Right ventricle myocardium inferior (tissue), 1 donor: ENCODE measurements at places on chromosomes 4 and X.

DNA sequence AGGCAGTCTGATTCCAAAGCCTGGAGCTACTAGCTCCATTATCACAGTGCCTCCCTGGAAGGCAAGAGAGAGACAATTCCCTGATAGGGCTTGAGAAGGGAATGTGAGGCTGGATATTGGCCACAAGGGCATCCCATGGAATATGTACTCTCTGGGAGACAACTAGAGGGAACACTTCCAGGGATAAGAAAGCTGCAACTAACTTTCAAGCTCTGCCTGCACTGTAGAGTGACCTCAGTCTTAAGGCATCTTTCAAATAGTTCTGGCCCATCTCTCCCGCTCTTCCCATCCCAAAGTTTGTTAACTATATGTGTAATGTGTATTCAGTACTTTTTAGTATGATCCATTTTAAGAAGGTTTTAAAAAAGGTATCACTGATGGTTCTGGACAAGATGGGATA, 13.1 kb upstream of the RNF212 start:
- DNase-seq = no peak

DNA sequence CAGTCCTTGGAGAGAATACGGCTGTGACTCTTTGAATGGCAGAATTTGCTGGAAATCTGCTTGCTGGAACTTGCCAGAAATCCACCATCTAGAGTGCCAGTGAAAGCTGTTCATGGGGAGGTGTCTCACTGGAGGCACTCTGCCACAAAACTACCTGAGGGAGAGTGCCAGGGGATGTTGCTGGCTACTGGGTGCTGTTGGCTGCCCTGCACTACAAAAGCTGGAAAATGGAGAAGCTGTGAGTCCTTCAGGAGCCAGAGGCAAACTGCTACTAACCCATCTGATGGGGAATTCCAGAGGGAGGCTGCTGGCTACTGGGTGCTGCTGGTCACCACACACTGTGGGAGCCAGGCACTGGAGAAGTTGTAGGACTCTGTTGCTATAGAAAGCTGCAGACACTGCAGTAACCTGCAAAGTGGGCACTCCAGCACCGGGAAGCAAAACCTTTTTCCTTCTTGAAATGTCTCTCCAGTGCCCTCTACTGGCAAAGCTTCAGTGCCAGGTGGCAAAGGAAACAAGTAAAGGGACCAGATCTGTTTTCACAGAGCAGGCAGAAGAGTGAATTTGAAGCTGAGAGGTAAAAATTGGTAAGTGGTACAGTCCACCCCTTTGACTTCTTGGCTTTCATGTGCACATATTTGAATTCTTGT, 47.8 kb upstream of the HSD17B10 start:
- no peak for DNase-seq

DNA sequence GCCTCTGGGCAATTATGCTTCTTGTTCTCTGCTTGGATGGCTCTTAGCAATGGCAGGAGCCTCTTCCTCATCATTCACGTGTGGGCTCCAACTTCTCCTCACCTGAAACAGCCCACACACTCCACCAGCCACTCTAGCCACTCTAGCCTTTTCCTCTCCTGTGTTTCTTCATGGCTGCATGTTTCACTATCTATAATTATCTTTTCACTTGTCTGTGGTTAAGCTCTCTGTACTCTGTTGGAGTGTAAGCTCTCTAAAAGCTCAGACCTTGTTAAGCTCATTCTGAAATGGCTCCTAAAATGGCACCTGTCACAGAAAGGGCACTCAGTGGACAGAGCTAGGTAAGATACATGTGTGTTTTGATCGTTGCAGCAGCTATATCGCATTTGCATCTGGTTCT, 80.0 kb downstream of the SH3KBP1 start:
- DNase-seq = no peak

DNA sequence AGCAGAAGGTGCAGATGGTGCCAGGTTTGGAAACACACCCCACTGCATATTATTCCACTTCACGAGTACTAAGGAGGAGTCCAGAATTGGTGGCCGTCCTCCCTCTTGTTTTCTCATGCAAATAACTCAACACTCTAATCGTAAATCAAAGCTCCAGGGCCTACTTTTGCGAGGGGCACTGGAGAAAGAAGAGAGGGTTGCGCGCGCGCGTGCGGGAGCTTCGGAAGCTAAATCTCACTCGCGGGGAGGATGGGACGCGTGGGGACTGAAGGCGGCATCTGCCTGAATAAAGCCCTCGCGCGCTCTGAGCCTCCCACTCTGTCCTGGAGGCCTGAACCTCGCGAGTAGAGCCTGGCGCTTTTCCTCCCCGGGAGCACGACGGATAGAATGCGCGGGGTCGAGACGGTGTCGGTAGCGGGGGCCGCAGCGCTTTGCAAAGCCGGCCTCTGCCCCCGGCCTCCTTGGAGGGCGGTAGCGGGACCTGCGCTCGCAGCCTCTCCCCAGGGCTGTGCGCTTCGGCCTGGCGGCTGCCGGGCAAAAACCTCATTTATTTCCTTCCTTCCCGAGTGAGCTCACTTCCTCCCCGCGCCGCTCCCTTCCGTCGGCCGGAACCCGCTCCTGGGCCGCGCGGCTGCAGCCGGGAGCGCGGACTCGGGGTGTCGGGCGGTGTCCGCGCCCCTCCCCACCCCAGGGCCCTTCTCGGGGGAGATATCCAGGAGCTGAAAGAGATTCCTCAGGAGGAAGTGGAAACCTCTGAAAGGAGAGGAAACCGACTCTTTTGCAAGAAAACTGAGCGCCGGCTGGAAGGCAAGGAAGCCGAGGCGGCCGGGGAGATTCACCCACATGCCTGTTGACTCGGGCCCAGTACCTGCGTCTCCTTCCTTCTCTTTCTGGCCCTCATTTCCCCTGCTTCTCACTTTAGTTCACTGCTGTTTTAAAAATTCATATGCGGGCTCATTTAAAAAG, 20.7 kb downstream of the HAND2 start:
- peak; percentile 80 for DNase-seq

- no peak for DNase-seq
Measured at GRCh38 chr4:96845819-96846218, 1005.9 kb downstream of the PDHA2 start.

- no peak for DNase-seq
Measured at GRCh38 chr4:48137846-48138245, 3.8 kb upstream of the TXK start.

DNA sequence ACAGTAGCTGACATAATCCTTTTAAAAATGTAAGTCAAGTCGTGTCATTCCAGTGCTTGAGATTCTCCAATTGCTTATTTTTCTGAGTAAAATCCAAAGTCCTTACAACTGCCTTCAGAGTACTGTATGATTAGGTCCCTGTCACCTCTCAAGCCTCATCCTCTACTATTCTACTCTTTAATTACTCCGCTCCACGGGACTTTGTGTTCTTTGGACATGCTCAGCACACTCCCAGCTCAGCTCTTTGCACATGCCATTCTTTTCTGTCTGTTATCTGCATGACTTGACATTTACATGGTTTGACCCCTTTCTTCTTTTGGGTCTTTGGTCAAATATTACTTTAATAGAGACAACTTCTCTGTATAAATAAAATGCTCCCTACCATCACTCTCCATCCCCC, 15.1 kb downstream of the FAM47E start:
- DNase-seq = no peak

DNA sequence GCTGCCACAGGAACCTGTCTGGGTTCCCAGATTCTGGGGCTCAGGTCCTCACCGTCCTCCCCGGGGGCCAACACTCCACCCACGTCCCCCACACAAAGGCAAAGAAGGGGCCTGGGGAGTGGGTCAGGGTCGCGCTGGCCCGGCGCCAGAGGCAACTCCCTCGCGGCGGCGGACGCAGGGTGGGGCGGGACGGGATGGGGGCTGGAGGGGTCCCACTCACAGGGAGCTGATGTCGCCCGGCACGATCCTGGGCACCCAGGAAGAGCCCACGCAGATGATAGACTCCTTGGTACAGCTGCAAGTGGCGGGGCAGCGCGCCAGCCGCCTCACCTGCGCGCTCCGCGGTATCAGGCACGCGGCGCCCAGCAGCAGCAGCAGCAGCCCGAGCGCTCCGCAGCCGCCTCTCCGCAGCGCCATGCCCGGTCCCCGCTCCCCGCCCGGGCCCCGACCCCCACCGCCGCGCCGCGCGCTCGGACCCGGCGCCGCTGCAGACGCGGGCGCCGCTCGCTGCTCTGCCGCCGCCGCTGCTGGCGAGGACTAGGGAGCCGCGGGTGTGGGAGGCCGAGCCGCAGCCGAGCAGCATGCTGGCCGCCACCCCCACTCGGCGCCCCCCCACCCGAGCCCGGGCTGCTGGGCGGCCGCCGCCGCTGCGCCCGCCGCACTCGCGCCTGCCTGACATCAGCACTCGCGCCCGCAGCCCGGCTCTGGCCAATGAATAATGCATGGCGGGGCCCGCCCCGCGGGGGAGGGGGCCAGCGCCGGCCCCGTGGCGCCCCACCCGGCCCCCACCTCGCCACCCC, at the start of gene LGI2:
Gene LGI2 (minus strand): TSS at position 670 of the 800 bp plus-strand sequence. CDS start 253 bp downstream, at position 417.
- DNase-seq = peak; percentile 73

GRCh38 chr4:26821677-26822503, 38.8 kb upstream of the STIM2 start:
- DNase-seq = no peak

GRCh38 chr4:159079074-159079473, 23.8 kb upstream of the RAPGEF2 start:
- no peak for DNase-seq

- no peak for DNase-seq
Measured at GRCh38 chr4:142596121-142596520, 250.0 kb downstream of the INPP4B start.

GRCh38 chr4:80142394-80143306, 54.7 kb upstream of the PRDM8 start:
- DNase-seq = no peak

- no peak for DNase-seq
Measured at GRCh38 chr4:183591301-183591700, 67.7 kb downstream of the RWDD4 start.

DNA sequence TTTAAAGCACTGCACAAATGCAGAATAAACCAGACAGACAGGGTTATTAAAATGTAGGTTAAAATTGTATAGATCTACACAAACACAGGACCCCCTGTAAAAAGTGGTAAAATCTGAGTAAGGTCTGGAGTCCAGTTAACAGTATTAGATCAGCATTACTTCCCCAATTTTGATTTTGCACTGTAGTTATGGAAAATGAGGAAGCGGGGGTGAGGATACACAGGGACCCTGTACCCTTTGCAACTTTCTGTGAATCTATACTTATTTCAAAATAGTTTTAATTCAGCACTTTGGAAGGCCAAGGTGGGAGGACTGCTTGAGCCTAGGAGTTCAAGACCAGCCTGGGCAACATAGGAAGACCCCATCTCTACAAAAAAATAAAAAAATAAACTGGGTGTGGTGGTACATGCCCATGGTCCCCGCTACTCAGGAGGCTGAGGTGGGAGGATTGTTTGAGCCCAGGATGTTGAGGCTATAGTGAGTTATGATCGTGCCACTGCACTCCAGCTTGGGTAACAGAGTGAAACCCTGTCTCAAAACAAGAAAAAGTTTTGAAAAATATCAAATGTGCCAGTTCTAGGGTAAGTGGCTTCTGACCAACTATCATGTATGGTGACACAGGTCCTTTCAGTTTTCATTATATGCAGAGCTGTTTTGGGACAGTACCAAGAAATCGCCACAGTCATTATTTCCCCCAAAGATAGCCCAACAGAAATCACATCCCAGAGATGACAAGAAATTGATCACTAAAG, 17.7 kb downstream of the SEL1L3 start:
- no peak for DNase-seq

DNA sequence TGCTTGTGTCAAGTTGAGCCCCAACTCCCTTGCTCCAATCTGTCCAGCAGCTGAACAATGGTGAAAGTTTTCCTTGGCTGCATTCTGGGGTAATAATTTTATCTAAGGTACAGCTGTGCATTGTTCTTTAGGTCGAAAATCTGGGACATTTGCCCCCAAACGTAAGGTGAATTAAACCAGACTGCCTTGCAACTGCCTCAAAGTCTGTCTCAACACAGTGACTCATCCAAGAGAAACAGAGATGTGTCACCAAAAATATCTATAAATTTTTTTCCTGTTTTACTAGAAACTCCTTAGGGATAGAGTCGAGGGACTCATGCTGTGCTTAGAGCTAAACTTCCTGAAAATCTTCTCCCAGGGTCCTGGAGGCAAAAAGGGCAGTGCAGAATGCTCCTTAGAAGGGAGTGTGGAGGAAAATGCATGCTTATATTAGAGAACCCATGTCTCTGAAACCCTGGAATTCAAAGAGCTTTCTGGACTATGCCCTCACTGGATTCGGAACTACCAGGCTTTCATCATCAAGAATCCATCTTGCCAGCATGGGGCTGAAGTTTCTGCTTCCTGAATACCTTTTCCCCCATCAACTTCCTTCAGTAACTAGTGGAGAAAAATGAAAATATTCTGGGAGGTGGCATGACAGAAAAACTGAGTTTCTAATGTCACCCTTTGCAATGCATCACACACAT, 115.7 kb downstream of the PALLD start:
- no peak for DNase-seq

DNA sequence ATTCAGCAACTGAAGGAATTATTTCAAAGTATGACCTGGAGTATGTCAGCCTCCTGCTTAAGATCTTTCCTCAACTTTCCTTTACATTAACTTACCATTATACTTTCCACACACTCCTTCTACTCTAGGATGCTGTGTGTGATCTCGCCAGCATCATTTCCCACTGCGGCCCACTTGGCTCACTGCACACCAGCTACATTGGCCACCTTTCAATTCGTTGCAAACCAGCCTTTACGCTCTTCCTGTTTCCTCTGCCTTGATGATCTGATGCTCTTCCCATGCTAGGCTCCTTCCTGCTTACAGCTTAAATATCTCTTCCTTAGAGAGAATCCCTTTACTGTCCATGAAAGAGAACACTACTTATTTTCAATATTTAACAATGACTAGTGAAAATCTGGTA, 95.1 kb downstream of the GPM6A start:
- DNase-seq = no peak

DNA sequence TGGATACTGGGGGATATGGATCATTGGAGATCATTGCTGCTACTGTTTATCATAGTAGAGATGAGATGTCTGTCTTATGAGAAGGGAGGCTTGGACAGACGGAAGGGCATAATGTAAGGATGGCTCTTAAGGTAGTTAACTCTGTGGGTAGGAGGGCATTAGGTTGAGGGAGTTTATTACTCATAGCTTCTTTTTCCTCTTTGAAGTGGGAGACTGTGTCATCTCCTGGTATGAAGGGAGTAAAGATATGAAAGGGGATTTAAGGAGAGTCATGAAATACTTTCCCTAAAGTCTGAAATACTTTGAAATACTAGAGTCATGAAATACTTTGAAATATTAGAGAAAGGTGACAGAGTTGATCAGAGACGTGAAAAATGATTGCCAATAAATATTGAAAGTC, 255.5 kb upstream of the PITX2 start:
- no peak for DNase-seq

DNA sequence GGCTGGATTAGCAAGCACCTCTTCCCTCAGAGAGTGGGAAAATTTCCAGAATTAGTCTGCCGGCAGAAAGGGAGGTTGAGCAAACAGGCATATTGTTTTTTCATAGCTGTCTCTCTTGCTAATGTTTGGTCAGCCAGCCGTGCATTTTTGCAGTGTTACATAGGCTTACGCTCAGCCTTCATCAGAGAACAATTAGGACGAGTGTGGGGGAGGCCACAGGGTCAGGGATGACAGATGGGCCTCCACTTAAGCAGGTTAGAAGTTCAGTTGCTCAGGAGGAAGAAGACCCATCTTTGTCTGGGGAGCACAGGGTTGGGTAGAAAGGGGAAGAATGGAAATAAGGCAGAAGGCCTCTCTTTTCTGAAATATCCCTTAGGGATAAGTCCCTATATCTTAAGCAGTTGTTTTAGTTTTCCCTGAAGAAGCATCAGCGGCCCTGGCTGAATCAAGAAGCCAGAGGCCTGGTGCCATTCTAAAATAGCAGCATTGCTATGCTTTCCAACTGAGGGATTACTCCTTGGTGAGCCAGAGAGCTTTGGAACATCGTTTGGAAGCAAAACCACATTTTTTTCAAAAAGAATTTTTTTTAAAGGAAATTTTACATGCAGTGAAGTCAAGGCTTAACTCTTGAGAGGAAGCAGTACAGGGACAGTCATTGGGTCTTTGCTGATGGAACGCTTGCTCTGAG, 118.8 kb downstream of the SMIM20 start:
- DNase-seq = no peak
